ENCODE measurements at places on chromosomes 7 and 10.

GRCh38 chr7:82230811-82231581 lies 212.6 kb downstream of the CACNA2D1 start:
- no peak overlapping the region for H3K27ac ChIP-seq
- no peaks in the 10 kb centered on the region for H3K36me3 ChIP-seq
- no peak for DNase-seq
- H3K27me3 ChIP-seq: no peaks in the 10 kb centered on the region

DNA sequence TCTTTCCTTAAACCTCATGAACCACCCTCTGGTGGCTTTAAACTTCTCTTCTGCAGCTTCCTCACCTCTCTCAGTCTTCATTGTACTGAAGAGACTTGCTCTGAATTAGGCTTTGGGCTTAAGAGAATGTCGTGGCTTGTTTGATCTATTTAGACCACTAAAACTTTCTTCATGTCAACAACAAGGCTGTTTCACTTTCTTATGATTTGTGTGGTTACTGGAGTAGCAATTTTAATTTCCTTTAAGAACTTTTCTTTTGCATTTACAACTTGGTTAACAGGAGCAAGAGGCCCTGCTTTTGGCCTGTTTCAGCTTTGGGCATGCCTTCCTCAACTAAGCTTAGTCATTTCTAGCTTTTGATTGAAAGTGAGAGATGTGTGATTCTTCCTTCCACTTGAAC lies 38.1 kb upstream of the CDHR3 start:
- H3K4me1 ChIP-seq: no peaks in the 10 kb centered on the region
- peaks cover 4% of the 10 kb centered on the region for H3K36me3 ChIP-seq
- no peak overlapping the region for H3K4me3 ChIP-seq
- H3K27ac ChIP-seq: no peak overlapping the region
- DNase-seq: no peak

GRCh38 chr7:33185786-33186185 lies 56.4 kb downstream of the BBS9 start:
- H3K4me3 ChIP-seq: no peak overlapping the region
- DNase-seq: no peak
- H3K27ac ChIP-seq: no peak overlapping the region
- H3K36me3 ChIP-seq: peaks cover 3% of the 10 kb centered on the region
- H3K27me3 ChIP-seq: no peaks in the 10 kb centered on the region
- no peaks in the 10 kb centered on the region for H3K4me1 ChIP-seq

DNA sequence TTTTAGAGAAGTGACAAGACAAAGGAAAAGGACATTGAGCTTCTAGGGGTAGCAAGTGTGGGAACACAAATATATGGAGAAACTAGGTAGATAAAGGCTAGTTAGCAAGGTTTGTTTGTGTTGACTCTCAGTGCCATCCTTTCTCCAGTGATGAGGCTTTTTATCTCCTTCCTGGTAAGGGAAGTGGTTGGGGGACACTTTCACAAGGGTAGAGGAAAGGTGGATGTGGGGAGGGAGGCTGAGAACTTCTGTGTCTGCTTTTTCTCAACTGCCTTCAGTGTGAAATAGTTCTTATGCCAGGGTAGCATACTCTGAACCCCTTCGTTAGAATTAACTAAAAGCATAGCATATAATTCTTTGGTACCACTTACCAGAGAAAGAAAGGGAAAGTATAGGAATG lies 93.0 kb upstream of the STRIP2 start:
- H3K4me3 ChIP-seq: no peak overlapping the region
- peaks cover 14% of the 10 kb centered on the region for H3K4me1 ChIP-seq
- H3K36me3 ChIP-seq: no peaks in the 10 kb centered on the region
- no peaks in the 10 kb centered on the region for H3K27me3 ChIP-seq
- DNase-seq: no peak

DNA sequence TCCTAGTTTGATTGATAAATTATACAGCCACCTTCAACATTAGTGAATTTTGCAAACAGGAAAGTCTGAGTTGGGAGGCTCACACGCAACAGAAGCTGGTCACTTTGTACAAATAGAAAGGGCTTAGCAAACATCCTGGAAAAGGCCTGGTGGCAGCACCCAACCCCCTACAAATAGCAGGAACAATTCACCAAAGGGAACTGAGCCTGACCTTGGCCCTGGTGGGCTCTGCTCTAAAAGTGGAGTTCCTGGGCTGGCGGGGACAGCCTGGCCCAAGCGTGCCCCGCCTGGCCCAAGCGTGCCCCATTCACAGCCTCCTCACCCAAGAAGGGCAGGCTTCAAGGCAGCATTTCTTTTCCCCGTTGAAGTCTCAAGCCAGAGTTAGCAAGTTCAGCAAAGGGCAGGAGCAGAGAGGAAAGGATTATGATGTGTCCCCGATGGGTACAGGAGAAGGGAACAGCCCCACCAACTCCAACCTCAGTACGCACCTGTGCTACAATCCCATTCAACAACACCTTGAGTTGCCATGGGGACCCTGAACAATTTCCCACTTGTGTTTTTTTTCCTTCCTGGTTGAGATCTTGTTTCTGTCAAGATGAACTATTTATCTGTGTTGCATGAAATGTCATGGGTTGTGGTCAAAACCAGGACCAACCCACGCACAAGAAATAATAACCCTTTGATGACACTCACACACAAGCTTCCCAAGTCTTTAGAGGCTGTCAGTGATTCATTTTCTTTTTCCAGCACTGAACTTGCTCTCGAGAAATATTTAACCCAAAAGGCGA lies 43.4 kb downstream of the RGS10 start:
- H3K4me1 ChIP-seq: peaks cover 7% of the 10 kb centered on the region
- no peaks in the 10 kb centered on the region for H3K27me3 ChIP-seq
- no peak overlapping the region for H3K4me3 ChIP-seq
- no peak overlapping the region for H3K27ac ChIP-seq
- DNase-seq: no peak
- no peaks in the 10 kb centered on the region for H3K36me3 ChIP-seq

Measured in osteocyte (in vitro differentiated cells).